Calu3 (cell line): ENCODE measurements at places on chromosomes 16 and 17. TPM values are rescaled to one million over a fixed set of nuclear protein-coding genes. Genes with fewer than 3 reads are reported as not detected.
A peak's percentile ranks its signal among the peaks of the same experiment; 100 is the strongest.

DNA sequence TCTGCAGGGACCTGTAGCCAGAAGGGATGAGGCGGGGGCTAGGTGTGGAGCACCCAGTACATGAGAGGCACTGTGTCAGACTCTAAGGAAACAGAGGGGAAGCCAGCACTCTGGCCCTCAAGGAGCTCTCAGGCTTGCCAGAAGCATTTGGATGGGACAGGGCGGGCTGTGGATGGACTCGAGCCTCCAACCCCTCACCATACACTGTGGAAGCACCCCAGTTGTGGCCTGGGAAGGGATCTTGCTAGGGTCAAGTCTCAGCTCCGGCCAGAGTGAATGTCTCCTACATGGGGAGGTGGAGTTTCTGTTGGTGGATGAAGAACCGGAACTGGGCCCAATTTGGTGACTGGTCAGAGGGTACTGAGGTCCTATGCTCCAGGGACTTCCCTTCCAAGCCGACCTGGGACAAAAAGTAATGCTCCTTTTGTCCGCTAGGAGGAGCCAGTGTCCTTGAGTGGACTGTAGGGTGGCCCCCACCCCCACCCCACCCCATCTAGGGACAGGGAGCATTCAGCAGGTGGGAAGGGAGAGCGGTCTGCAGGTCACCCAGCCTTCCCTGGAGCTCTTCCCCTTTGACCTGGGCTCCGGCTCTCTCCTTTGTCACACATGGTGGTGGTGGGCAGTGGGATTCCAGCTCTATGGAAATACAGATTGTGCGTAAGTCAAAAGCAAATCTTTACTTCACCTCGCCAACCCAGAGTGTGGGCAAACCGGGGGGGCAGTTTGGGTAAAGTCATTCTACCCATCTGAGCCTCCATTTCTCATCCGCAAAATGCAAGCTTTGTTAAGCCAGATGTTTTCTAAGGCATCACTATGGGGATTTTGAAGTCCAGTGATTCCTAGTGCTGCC lies 20.4 kb upstream of the PHB1 start:
- peak; percentile 81 for DNase-seq

GRCh38 chr16:85086347-85087291 lies 25.7 kb downstream of the CIBAR2 start:
- peak; percentile 82 for DNase-seq

NOXO1 gene
- total RNA-seq: 10.1 and 11.8 TPM in 2 replicates

- DNase-seq: no peak
These were observed 874 bp downstream of the SLC25A19 start for GRCh38 chr17:75288359-75288758.

GRCh38 chr17:35790841-35791240 lies 4.6 kb downstream of the MMP28 start:
- no peak for DNase-seq

DNA sequence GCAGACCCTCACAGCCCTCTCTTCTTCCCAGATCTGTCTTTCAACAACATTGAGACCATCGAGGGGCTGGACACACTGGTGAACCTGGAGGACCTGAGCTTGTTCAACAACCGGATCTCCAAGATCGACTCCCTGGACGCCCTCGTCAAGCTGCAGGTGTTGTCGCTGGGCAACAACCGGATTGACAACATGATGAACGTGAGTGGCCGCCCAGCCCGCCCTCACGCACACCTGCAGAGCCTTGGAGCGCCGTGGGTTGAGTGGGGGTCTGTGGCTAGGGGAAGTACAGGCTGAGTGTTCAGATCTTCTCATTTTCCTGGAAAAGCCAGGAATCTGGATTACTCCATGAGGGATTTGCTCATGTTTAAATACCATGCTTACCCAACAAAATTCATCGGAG lies 15.2 kb downstream of the DRC3 start:
- no peak for DNase-seq

- no peak for DNase-seq
These were observed 621 bp downstream of the KCNJ2 start for GRCh38 chr17:70169709-70170597.

GRCh38 chr17:39781031-39781860 lies 43.5 kb downstream of the GRB7 start:
- peak; percentile 94 for DNase-seq

DNA sequence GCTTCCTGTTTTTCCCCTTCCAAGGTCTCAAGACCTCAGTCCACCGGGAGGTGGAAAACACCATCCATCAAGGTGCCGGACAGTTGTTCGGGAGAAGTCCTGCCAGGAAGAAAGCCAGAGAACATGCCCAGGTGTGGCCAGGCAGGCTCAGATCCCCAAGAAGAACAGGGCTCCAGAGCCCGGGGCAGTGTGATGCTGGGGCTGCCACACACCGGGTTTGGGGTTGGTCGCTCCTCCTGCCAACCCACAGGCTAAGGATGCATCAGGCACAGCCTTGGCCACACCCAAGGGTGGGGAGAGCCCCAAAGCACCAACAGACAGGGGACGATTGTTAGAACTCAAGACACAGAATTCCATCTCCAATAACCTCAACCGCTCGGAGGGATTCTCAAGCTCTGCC lies 19.7 kb downstream of the ZFHX3 start:
- DNase-seq: no peak

DNA sequence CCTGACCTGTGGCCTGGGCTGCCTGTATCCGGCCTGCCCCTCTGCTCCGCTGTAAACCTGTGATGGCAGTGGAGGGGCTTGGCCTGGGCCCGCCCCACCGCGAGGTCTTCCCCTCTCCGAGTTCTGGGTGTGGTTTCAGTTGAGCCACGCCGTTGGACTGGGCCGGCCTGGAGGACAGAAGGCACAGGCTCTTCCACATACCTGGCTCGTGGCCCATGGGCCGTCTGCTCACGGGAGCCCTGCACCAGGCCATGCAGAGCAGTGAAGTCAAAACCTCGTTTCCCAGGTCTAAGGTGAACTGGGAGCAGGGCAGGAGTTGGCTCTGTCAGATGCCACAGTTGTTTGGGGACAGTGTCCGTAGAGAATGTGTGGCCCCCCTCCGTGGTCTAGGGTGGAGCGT lies 5.6 kb upstream of the RNPS1 start:
- DNase-seq: no peak

- DNase-seq: no peak
These were observed 169.4 kb downstream of the SNX29 start for GRCh38 chr16:12145918-12146317.

KRT39 gene
- total RNA-seq: 0.44 TPM in 1 of 2 replicates, not detected in the other

MINK1 gene
- total RNA-seq: 86.8 and 106 TPM in 2 replicates

UTS2R gene
- total RNA-seq: not detected in 2 replicates
